ENCODE measurements at places on chromosomes 6 and 20.
A peak's percentile ranks its signal among the peaks of the same experiment; 100 is the strongest.

DNA sequence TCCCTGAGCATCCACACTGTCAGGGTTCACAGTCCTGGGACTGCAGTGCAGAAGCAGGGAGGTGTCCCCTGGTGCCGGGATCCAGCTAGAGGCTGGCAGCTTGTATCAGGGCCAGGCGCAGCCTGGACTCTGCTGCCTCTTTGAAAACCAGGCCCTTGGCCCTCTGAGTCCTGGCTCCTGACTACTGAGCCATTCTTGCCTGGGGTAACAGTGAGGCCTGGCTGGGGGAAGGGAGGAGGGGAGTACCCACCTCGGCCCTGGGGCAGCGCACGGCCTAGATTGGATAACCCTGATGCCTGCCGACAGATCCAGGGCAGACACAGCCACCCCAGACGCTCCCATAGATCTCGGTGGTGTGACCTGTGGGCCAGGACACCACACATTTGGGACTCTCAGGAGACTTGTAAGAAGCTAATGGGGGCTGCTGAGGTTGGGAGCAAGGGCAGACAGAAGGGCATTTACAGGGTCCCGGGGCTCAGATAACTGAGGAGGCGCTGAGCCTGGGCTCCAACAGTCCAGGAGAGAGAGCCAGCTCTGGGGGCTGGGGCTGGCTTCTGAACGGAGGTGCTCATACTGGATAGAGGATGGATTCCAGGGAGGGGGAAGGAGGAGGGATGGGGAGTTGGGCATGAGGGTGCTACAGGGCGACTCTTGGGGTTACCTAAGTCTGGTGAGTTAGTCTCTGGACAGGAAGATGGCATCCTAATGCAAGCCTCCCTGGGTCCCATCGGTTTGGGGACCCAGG, 30.5 kb downstream of the SPDEF start:
- no peak for DNase-seq

DNA sequence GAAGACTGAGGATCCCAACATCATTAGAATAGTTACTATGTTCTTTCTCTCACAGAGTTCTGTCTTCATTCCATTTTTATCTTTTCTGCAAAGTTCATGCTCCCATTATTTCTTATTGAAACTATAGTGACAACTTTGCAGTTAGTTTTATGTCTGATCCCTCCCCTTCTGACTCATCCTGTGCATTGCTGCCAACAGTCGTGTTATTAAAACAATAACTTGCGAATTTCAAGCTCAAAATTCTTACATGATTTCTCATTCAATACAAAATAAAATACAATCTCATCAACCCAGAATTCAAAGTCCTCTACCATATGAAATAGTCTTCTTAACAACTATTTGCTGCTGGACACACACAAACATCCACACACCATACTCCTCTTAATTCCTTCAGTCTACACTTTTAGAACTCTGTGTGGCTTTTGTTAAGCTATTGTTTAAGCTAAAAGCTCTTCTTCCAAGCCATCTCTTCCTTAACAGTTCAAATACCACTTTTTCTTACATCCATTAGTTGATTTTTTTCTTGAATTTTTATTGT, 261.4 kb upstream of the IRAK1BP1 start:
- DNase-seq, result peak; percentile 71

DNA sequence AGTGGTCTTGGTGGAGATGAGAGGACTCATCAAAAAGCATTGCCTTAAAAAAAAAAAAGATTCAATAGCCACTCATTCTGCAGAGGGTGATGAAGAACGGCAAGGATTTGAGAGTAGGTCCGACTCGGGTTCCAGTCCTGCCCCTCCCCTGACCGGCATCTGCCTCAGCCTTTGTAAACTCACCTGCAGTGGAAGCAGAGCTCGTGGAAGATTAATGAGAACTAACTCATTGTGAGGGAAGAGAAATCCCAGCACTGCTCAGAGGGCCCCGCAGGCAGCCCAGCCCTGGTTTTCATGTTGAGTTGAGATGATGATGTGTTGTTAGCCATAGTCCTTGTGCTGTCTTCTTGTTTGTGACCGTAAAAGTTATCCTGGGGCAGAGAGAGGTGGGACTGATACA, 59.4 kb downstream of the GCNT2 start:
- no peak for DNase-seq

DNA sequence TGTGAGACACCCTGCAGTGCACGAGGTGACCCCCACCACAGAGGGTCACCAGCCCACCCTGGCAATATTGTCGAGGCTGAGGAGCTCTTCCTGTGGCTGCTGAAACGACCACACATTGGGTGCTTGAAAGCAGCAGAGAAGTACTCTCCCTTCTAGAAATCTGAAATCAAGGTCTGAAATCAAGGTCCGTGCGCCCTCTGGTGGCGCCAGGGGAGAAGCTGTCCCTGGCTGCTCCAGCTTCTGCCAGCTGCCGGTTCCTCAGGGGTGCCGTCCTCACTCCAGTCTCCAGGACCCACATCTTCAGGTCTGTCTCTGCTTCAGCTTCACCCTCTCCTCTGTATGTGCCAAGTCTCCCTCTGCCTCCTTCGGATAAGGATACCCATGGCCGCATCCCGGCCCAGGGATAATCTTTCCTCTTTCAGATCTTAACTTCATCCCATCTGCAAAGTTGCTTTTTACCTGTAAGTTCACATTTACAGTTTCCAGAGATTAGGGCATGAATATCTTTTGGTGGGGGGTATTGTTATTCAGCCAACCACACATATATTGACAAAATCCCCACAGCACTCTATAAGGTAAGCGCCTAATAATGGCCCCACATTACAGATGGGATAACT, 108.3 kb upstream of the PHACTR3 start:
- peak; percentile 24 for DNase-seq

DNA sequence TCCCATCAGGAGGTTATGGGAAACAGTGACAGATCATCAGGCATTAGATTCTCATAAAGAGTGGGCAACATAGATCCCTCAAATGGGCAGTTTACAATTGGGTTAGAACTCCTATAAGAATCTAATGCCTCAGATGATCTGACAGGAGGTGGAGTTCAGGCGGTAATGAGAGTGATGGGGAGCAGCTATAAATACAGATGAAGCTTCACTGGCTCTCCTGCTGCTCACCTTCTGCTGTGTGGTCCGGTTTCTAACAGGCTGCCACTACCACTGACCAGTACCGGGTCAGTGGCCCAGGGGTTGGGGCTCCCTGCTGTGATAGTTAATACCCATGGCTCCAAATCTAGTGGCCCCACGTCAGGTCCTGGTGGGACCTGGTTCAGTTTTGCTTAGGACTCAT, 135.7 kb downstream of the OR2B2 start:
- no peak for DNase-seq

DNA sequence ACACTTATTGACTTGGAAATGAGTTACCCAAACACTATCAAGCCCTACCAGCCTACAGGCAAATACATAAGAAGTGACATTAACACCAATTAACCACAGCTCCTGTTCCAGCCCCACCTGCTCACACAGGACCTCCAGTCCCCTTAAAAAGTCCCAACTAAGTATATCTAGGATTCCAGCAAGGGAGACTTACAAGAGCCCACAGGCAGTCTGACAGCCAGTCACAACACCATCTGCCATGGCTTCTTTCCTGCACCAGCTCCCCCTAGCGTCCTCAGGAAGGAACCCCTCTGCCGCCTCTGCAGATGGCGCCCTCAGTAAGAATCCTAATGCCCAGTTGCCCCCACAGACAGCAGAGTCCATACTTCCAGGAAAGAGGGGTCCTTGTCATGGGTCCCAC, 122.1 kb downstream of the HIVEP2 start:
- DNase-seq, result no peak

GRCh38 chr20:62387933-62388635, 1.2 kb downstream of the RPS21 start:
- no peak for DNase-seq

GRCh38 chr20:15859061-15859460, 714.2 kb downstream of the KIF16B start:
- no peak for DNase-seq

DNA sequence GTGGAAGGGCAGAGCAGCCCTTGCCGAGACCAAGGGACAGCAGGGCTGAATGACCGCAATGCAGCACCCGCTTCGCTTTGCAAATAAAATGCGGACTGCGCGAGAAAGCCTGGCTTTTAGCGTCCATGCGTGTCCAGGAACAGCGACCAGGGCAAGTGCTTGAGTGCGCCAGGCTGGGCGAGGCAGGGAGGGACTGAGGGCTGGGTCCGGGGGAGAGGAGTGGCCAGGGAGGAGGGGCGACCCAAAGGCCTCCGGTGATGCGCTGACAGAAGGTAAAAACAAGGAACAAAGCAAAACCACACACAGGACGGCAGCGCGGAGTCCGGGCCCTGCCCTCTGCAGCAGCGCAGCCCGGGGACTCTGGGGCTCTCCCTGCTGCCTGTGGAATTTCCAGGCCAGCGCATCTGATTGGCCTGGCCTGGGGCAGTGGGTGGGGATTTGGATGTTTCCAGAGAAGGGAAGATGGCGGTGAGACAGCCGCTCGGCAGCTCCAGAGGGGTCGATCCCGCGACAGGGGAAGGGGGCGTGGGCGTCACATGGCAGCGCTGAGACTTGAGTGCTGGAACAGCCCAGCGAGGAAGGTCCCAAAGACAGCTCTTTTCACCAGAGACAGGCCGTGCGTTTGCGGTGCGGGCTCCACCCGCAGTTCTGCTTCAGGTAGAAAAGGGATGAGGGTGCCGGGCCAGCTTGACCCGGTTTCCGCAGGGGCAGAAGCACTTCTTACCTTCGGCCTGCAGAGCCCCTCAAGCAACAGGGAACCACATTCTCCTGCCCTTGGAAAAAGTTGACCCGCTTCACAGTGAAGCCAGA, 51.8 kb downstream of the SSR1 start:
- DNase-seq, result peak; percentile 35

DNA sequence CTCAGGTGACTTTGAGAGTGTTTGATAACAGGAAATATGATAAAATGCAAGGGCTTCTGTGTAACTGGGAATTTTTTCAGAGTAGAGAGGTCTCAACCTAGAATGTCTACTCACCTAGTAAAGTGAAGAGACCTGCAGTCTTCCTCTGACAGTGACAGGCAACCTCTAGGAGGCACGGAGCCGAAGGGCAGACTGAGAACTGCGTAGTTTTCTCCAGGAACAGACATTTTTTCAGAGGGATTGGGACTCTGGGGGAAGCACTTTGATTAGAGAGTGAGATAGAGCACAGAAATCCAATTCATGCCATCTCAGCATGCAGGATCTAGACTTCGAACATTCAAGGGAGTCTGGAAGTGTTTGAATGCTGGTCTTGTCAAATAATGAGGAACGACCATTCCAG, 213.3 kb downstream of the AKAP7 start:
- no peak for DNase-seq

DNA sequence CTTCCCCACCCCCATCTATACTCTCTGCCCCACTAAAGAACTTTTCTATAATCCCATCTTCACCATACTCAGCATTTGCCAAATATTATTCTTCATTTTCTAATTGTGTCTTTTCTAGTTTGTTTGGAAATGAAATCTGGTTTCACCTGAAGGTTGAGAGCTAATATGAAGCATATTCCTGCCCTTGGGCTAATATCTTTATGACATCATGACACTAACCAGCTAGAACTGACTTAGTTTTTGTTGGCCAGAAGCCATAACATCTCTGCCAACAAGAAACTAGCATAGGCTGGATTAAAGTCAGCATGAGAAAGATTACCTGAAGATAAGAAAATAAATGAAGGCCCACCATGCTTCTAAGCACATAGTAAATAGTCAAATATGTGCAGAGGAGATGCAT, 16.7 kb downstream of the UNC5CL start:
- DNase-seq, result no peak
